ENCODE measurements at places on chromosomes 7 and 10. TPM values are rescaled to one million over a fixed set of nuclear protein-coding genes. Genes with fewer than 3 reads are reported as not detected.

- no peak for DNase-seq
Observed at GRCh38 chr10:18204039-18204835, 64.0 kb downstream of the CACNB2 start.

DNA sequence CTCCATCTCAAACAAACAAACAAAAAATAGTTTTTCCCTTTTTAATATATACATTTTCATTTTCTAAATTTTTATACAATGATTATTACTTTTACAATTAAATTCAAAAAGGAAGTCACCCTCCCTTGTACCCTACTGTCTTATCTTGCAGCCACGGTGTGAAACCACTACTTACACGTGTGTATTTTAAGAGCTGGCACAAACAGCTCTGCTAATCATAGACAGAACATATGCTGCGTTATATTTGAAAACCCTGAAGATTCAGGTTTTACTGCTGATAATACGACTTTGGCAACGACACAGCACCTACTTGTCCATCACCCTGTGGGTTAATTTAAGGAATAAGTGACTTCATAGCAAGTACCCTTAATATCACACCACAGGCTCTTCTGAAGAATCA is 991 bp downstream of the ANKRD61 start:
- no peak for DNase-seq

SYCE1 gene
- total RNA-seq, result 0.24 TPM

GRCh38 chr10:46527241-46527811 is 29.1 kb downstream of the GPRIN2 start:
- DNase-seq, result no peak

DNA sequence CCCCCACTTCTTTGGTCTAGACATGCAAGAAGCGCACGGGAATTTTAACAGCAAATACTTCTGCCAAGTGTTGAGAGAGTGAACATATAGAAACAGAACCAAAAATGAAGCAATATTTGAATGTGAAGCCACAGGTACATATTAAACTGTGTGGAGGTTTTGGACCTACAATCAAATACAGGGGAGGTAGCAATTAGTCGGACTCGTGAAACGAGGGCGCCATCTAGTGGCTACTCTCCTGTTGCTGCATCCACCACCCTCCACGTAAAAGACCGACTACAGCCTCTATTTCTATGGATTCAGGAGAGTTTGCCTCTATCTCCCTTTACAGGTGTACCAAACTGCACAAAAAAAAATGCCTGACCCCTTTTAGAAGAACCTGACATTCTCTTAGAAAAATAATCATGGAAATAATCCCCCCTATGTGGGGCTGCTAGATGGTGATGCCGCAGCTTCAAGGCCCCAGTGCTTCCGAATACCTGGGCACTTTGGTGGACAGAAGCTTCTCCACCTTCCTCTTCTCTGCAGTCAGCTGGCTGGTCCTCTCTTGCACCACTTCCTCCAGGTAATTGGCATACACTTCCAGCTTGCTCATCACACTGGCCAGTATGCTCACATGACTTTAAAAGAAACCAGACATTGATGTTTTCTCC is 31.7 kb downstream of the TECTB start:
- DNase-seq, result peak; percentile 50

FAM237B gene
- not detected for total RNA-seq

ELFN1 gene
- total RNA-seq, result not detected

Measured in activated T-helper 1 cell treated with anti-CD3 and anti-CD28 coated beads, Interleukin-12 subunit alpha, Interleukin-12 subunit beta, Interleukin-2, Interleukin-4 antibody, amounts not matched to agents 30 ng/mL and 10 ng/mL and 1 ng/mL, durations not matched to agents 14 hours and 24 hours and 36 hours (primary cell).